Large intestine (tissue), 12 donors: ENCODE measurements at places on chromosomes 1 and 21. TPM values are rescaled to one million over a fixed set of nuclear protein-coding genes. Genes with fewer than 3 reads are reported as not detected.

TUFT1 gene
- polyA plus RNA-seq: 24.1 TPM

SYT11 gene
- polyA plus RNA-seq: 19.0 TPM

PLEKHN1 gene
- 0.49 TPM for polyA plus RNA-seq

HCN3 gene
- polyA plus RNA-seq: 18.3 TPM

KIF26B gene
- polyA plus RNA-seq: 3.9 TPM

INTS7 gene
- 16.1 TPM for polyA plus RNA-seq

CR1 gene
- polyA plus RNA-seq: 0.66 TPM

PTPN22 gene
- 3.6 TPM for polyA plus RNA-seq

CELA2A gene
- 0.18 TPM for polyA plus RNA-seq

GPR89B gene
- polyA plus RNA-seq: 41.2 TPM

LCE1E gene
- polyA plus RNA-seq: not detected

SPRR1A gene
- not detected for polyA plus RNA-seq

ZCCHC17 gene
- 28.5 TPM for polyA plus RNA-seq

RAB13 gene
- 110 TPM for polyA plus RNA-seq

C1orf185 gene
- not detected for polyA plus RNA-seq

ARMH1 gene
- polyA plus RNA-seq: 2.8 TPM

RHD gene
- polyA plus RNA-seq: 1.5 TPM

CRYZL1 gene
- polyA plus RNA-seq: 38.2 TPM

FHAD1 gene
- polyA plus RNA-seq: 0.79 TPM

ZSWIM5 gene
- polyA plus RNA-seq: 9.3 TPM

DIO1 gene
- 0.58 TPM for polyA plus RNA-seq

TPTE gene
- not detected for polyA plus RNA-seq

JAM2 gene
- 11.3 TPM for polyA plus RNA-seq

KCNE2 gene
- 0.37 TPM for polyA plus RNA-seq

KRTAP11-1 gene
- not detected for polyA plus RNA-seq

COL9A2 gene
- 11.0 TPM for polyA plus RNA-seq

FMO3 gene
- 0.19 TPM for polyA plus RNA-seq

BEST4 gene
- 6.1 TPM for polyA plus RNA-seq

CCDC185 gene
- not detected for polyA plus RNA-seq

SLC25A34 gene
- polyA plus RNA-seq: 2.7 TPM

SLC9C2 gene
- polyA plus RNA-seq: 0.06 TPM

PTGER3 gene
- 8.1 TPM for polyA plus RNA-seq

DENND2C gene
- polyA plus RNA-seq: 0.99 TPM

COP1 gene
- polyA plus RNA-seq: 41.4 TPM

KCNJ9 gene
- 0.36 TPM for polyA plus RNA-seq

SV2A gene
- polyA plus RNA-seq: 5.1 TPM

TBX19 gene
- polyA plus RNA-seq: 2.3 TPM

GUCA2A gene
- polyA plus RNA-seq: 68.7 TPM

NBPF15 gene
- polyA plus RNA-seq: 33.1 TPM

HFM1 gene
- polyA plus RNA-seq: 1.5 TPM

LCE2B gene
- not detected for polyA plus RNA-seq

TLCD4 gene
- polyA plus RNA-seq: 4.9 TPM

TFF3 gene
- 585 TPM for polyA plus RNA-seq

SLFNL1 gene
- 0.85 TPM for polyA plus RNA-seq

GJA8 gene
- polyA plus RNA-seq: not detected
